Stimulated activated CD4-positive, alpha-beta T cell treated with anti-CD3 and anti-CD28 coated beads, Interleukin-2, amount 100 ng/mL, for 48 hours (primary cell): ENCODE measurements at places on chromosomes 5 and 9.

- DNase-seq, result no peak
Measured at GRCh38 chr5:177403102-177403791, 2.8 kb upstream of the PFN3 start.

DNA sequence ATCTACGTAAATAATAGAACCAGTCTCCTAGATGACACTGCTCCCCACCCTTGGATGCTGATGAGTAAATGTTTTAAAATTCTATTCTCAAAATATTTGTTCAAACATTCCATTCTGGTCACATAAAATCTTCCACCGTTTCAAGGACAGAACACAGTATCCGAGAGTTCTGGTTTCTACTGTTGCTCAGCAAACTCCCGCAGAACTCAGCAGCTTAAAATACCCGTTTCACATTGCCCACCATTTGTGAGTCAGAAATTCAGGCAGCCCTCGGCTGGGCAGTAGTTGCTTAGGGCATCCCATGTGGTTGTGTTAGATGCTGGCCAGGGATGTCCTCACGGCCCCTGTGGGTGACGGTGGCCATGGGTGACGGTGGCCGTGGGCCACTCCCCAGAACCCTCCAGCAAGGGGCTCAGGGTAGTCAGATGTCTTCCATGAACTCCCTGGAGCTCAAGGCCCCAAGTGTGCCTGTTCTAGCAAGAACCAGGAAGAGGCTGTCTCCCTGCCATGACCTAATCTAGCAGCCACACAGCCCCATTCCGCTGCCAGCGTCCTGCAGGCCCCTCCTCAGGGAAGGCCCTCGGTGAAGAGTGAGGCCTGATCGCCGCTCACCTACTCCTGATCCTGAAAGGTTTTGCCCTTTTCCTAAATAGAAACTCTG is 17.4 kb downstream of the MGAT1 start:
- DNase-seq, result no peak

DNA sequence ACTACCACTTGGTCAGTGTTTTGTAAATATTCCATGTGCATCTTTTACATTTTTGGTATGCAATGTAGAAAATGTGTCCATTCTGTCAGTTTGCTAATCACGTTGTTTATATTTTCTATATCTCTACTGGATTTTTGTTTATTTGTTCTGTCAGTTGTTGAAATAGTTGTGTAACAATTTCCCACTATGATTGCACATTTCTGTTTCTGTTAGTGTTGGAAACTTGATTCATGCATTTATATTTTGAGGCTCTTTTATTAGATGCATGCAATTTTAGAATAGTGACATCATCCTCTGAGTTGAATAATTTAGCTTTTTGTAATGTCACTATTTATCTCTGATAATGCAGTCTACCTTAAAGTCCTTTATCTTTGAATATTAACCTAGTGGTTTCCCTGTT is 25.8 kb upstream of the LECT2 start:
- no peak for DNase-seq

DNA sequence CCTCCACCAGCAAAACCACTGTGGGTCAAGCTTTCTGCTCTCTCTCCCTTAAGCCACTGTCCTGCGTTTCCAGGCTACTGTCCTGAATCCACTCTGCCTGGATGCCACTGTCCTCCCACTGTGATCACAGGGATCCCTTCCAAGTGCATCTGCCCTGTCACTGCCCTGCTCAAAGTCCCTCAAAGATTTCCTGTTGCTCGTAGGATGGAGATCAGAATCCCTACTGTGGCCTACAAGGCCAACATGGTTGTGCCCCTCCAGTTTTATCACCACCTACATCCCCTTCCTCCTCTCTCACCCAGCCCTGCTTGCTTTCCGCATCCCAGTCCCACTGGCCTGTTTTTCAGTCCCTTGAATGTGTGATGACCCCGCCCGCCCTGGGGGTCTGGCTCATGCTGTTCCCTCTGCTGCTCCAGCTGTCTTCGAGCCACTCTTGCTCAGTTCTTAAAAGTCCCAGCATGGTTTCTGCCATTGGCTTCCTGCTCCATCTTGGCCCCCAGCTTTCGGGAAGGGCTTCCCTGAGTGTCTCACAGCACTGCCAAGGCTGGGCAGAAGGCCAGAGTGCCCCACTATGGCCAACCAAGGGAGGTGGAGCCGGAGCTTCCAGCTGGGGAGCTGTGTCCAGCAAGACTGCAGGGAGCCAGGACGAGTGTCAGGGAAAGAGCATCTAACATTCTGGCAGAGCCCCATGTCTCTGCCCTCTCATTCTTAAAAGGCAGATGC is 12.9 kb upstream of the FRRS1L start:
- no peak for DNase-seq

- no peak for DNase-seq
Measured at GRCh38 chr9:93081931-93082330, 14.1 kb upstream of the CARD19 start.

- no peak for DNase-seq
Measured at GRCh38 chr5:180194410-180195345, 14.3 kb downstream of the RASGEF1C start.

- DNase-seq, result no peak
Measured at GRCh38 chr5:150397146-150397781, 15.4 kb downstream of the CD74 start.

DNA sequence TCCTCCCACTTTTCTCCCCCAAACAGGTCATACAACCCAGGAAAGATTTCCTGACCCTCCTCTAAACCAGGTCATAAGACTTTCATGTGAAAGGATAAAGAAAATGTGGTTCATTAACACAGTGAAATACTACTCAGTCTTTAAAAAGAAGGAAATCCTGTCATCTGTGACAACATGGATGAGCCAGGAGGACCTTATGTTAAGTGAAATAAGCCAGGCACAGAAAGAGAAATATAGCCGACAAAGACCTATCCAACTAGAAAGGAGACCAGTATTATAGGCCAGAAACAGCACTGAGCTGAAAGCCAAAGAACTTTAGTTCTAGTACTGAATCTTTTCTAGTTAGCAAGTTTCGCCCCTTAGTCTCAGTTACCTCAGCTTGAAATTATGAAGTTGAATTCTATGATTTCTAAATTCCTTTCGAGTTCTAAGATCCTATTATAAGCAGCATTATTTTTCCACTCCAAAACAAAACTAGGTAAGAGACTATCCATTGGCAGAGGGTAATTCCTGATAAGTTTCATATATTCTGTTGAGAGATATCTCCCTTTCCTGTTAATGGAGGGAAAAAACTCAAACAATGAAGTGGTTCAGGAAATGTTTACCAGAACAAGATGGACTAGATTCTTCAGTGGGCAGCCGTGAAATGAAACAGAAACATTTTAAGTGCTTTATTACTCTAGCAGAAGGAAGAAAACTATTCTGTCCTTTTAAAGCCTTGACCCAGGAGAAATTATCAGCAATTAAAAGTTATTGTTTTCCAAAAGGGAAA is 42.5 kb downstream of the GNA14 start:
- no peak for DNase-seq

GRCh38 chr5:538271-538771 is 14.1 kb upstream of the SLC9A3 start:
- DNase-seq, result no peak

GRCh38 chr9:81239388-81239787 is 450.0 kb downstream of the TLE1 start:
- DNase-seq, result no peak

- no peak for DNase-seq
Measured at GRCh38 chr9:128833696-128834095, 4.1 kb upstream of the SPOUT1 start.
